ENCODE measurements at places on chromosomes 4 and X.

- DNase-seq: no peak
These were observed 28.1 kb upstream of the TXK start for GRCh38 chr4:48162162-48162561.

DNA sequence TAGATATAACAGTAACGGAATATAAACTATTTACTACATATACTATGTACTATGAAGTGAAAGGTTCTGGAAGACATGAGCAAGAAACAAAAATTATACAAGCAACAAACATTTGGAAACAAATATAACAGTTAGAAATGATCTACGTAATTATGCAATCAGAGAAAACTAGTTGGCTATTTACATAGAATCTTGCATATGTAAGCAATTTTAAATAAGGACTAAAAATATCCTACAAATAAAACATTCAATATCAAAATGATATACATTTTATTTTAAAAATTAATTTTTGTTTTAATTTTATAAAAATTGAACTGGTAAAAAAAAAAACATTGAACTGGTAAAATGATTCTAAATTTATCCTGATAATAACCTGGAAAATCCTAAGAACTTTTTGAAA lies 642.5 kb upstream of the PCDH10 start:
- no peak for DNase-seq

GRCh38 chr4:4641254-4641653 lies 99.4 kb upstream of the STX18 start:
- DNase-seq: no peak

DNA sequence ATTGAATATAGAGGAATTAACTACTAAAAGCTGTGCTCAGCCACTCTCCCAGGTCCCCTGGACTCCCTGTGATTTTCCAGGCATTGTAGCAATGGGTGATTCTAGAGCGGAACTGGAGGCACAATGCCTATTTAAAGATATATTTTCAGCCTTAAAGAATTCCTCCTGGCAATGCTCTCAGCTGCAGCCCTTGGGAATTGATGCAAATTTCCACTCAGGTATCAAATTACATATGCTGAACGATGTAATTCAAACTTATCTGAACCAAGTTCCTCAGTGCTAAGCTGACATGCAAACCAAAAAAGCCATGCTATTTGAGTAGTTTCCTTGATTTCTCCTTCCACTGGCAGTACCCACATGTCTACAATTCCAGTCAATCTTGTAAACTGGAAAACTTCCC lies 86.3 kb upstream of the GABRA3 start:
- DNase-seq: no peak

GRCh38 chr4:14607578-14607977 lies 394.7 kb upstream of the CPEB2 start:
- no peak for DNase-seq

DNA sequence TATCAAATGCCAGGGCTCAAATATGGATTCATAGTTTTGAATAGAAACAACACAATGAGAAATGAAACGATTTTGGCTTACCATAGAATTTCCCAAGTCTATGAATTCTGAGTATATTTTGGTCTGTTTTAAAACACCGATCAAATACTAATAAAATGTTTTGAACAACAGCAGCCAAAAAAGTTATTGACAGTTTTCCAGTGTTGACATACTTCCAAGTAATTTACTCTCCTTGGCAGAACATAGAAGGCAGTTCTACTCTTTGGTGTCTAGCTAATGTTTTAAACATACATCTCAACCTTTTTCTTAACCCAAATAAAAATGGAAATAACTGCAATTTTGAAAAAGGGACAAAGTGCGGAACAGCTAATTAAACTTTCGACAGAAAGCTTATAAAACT lies 1419.8 kb downstream of the ADGRL3 start:
- no peak for DNase-seq

- no peak for DNase-seq
These were observed 246.7 kb downstream of the PALLD start for GRCh38 chr4:168743601-168744000.

- no peak for DNase-seq
These were observed 223.0 kb downstream of the ARHGAP10 start for GRCh38 chr4:147954850-147955249.

DNA sequence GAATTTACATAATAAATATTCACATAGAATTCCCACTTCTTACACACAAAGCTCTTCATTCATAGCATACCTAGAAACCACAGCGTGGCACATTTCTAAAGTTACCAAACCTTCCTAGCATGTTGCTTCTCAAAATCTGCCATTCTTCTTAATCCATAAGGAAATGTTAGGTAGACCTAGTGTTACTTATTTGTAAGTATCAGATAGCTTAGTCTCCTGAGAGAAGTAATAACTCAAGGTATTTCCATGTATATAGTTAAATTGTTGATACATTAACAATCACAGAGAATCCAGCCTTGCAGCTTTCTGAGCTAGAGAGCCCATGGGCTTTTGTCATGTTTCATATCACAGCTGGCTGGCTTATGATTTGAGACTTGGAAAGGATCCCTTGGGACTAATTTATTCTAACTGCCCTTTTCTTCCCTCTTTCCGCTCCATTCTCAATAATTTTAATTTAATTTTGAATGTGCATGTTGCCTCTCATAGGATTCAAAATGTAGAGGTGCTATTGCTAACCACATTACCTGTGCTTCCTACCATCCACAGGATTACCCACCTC lies 17.6 kb downstream of the SH3RF1 start:
- DNase-seq: no peak

GRCh38 chr4:83283181-83283580 lies 1.4 kb downstream of the COQ2 start:
- DNase-seq: no peak

- no peak for DNase-seq
These were observed 61.7 kb downstream of the TMA16 start for GRCh38 chr4:163556177-163556576.

- DNase-seq: no peak
These were observed 4.3 kb upstream of the CYSLTR1 start for GRCh38 chrX:78331708-78332107.

GRCh38 chrX:68387776-68388175 lies 45.5 kb downstream of the OPHN1 start:
- DNase-seq: no peak

DNA sequence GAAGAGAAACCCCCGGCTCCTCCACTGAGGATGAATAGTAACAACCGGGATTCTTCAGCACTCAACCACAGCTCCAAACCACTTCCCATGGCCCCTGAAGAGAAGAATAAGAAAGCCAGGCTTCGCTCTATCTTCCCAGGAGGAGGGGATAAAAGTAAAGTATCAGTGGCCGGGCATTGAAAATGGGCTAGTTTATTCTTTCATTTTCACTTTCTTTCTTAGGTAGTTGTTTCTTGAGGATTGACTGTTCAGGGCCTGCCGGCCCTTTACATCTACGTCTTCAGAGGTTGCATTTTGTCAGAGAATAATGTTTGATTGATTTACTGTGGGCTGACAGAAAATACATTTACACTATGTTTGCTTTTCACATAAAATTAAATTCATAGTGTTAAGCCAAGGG lies 27.1 kb downstream of the PAK3 start:
- DNase-seq: no peak

- DNase-seq: no peak
These were observed 26.5 kb upstream of the PLCXD1 start for GRCh38 chrX:254630-255215.

DNA sequence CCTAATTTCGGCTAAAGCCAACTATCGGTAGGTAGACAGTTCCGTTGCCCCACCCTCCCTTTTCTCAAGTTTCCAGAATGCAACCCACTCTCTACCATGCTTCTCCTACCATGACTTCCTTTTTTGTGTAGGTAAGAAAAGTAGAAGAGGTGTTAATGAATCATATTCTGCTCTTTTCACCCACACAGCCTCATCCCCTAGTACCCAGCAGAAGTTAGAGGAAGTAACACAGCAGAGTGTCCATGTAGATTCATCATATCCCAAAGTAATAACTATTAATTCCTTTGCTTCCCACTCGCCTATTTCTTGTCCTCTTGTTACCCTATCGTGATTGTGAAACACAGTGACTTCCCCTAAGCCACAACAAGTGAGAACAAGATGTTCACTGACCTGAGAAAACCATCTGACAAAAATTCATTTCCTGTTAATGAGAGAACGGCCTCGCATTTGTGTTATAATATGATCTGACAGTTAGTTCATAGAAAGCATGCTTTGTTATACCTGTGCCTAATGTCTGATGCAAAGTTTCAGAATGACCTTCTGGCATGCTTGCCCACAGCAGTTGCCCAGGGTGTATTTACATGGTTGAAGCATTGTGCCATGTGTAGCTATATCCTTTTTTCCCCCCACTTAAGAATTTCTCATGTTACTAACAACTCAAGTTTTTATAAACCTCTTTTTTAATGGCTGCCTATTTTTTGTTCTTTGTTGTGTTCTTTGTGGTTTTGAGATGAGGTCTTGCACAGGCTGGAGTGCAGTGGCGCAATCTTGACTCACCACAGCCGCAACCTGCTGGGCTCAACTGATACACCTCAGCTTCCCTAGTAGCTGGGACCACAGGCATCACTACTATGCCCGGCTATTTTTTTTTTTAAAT lies 185.6 kb downstream of the RAP1GDS1 start:
- peak; percentile 41 for DNase-seq

GRCh38 chr4:100208964-100209363 lies 18.7 kb upstream of the DDIT4L start:
- no peak for DNase-seq

DNA sequence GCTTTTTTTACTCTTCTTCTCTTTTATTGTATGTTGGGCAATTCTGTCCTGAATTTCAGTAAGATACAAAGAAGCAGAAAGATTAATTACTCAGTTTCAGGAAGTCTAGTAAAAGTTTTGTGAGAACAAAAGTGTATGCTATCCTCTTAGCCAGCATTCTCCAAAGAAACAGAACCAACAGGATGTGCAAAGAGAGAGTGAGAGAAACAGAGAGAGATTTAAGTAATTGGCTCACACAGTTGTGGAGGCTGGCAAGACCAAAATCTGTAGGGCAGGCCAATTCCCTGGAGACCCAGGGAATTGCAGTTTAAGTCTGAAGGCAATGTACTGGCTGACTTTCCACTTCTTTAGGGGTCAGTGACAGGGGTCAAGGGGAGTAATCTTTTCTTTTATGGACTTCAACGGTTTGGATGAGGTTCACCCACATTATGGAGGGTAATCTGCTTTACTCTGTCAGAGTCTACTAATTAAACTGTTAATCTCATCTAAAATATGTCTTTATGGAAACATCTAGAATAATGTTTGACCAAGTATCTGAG lies 59.2 kb upstream of the SLC39A8 start:
- DNase-seq: no peak

DNA sequence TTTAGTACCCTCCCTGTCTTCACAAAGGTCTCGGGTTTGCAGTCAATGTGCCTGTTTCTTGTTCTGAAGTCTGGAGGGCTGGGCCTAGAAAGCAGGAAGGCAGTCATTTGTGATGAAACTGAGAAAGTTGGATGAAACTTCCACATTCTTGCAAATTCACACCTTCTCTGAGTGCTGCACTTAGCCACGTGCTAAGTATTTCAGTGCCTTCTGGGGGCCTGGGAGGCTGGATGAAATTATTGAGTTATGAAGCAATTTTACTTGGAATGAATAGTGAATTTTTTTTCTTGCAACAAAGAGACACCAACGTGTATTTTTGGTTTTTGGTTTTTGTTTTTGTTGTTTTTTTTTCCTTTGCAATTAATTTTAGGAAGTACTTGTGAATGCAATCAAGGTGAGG lies 71.2 kb downstream of the MSX1 start:
- no peak for DNase-seq

DNA sequence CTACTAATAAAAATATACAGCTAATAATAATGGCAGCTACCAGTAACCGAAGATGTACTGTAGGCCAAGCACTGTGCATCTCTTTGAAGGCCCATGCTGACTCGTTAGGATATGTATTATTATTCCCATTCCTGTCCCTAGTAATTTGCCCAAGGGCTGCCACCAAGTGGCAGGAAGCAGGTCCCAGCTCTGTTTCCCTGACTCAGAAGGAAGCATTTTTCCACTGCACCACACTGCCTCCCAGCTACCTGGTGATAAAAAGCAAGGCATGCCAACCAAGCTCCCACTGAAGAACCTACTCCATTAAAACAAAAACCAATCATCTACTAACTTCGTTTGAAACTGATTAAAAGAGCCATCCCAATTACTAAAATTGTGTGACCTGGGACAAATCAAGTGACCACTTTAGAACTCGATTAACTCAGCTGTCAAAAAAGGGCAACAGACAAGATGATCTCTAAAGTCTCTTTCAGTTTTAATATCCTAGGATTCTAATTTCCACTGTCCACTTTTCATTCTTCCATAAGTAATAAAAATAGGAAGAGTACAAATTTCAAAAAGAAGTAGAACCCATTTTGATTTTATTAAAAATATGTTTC lies 24.3 kb upstream of the PGM2 start:
- DNase-seq: no peak

- DNase-seq: no peak
These were observed 43.8 kb downstream of the GEMIN8 start for GRCh38 chrX:13985697-13986435.

GRCh38 chr4:76449833-76450232 lies 14.8 kb downstream of the SHROOM3 start:
- DNase-seq: no peak

DNA sequence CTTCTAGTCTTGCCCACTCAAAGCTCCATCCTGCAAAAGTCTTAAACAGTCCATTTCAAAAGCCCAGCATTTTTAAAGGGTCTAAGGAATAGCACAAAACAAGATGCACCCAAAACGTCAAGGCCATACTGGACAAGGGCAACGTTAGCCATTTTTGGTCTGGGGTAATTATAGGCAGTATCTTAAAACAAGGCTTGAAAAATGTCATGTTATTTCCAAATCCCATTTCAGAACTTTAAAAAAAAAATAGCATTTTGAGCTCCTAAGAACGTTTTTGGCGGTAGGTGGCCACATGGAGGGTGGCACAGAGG lies 584 bp upstream of the TMEM165 start:
- no peak for DNase-seq

GRCh38 chr4:140351093-140352075 lies 22.1 kb upstream of the SCOC start:
- no peak for DNase-seq

GRCh38 chrX:125850693-125851092 lies 315.4 kb downstream of the DCAF12L2 start:
- no peak for DNase-seq

DNA sequence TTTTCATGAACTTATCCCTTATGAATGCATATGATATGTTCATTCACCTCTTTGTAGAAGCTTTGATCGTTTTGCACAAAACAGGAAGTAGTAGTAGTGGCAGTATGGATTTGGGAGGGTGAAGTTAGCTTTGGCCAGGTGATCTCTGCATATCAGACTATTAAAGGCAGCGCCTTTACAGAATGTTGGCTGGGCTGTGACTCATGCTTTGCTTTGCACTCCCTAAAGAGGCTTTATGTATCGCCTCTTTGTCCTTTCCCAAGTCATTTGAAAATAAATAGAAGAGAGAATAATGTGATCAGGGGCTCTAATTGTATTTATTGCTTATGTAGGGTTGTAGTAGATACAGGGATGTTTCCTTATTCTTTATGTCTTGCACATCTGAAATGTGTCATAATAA lies 50.4 kb downstream of the SHROOM3 start:
- no peak for DNase-seq

DNA sequence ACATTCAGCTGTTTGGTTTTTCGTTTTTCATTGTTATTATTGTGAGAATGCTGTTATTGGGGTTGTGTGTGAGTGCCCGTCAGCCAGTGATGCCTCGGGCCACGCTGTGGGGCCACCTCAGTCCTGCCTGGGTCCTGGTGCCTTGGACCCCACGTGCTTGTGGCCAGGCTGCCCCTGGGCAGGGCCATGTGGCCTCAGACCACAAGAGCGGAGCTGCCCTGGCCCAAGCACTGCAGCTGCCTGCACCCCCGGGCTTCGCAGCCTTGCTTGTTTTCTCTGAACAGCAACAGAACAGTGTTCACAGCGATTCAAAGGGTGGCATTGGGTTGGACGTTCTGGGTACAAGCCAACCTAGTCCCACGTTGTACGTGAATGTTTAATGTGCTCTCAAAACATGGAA lies 56.9 kb downstream of the CPLX1 start:
- no peak for DNase-seq
